ENCODE measurements at places on chromosomes 1 and 21.

GRCh38 chr1:76901158-76901767 lies 34.0 kb downstream of the ST6GALNAC5 start:
- DNase-seq = no peak

DNA sequence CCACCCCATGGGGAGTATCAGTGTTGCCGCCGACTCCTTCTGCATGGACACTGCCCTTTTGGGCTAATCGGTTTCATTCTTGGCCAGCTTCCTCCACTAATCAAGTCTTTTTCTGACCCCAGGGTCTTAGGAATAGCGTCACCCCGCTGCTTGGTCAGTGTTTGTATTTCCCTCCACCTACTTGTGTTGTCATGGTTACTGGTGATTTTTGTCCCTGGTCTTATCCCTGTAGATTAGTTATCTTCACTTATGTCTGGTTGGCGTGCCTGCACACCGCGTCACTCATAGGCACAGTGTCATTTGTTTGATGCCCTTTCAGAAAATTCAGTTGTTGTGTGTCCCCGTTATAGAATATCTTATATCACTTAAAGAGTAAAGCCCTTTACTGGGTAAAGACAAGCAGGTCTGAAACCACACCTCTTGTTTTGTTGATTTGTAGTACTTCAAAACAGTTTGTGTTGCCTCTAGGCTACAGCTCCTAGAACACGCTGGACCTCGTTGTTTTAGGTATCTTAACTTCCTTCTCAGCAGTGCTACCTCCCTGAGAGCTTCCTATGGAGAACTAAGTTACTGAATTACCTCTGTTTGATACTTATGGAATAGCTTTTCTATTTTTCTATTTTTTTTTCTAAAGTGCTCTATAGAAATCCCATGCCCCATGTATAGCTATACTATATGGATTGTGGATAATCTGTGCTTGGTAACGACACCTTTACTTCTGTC lies 868 bp downstream of the PPP1R12B start:
- no peak for DNase-seq

- no peak for DNase-seq
Observed at GRCh38 chr1:201176940-201177339, 13.7 kb upstream of the IGFN1 start.

GRCh38 chr21:35619184-35619583 lies 441.1 kb downstream of the SETD4 start:
- no peak for DNase-seq

- no peak for DNase-seq
Observed at GRCh38 chr1:227234998-227235405, 83.3 kb downstream of the CDC42BPA start.

DNA sequence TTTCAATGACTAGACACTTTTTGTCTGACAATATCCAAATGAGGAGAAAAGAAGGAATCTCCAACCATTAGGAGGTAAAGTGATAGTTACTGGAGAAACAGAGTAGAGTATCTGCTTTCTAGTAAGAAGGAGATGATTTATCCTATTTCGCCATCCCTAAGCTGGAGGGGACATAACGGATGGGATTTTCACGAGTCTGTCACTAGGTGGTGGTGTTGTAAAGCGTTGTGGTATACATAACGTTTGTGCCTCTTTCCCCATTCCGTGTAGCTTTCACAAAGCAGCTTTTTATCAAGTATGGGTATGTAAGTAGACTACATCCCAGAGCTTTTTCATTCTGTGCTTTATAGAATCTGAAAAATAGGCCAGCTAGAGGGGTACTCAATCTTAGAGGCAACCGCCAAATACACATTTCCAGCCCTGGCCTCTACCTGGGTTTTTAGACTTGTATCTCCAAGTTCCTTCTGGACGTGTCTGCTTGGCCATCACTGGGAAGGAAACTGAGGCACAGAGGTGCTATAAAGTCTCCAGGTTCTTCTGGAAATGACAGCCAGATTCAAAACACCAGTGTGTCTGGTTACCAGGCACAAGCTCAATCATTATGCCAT lies 33.3 kb upstream of the FAM3B start:
- DNase-seq = no peak

DNA sequence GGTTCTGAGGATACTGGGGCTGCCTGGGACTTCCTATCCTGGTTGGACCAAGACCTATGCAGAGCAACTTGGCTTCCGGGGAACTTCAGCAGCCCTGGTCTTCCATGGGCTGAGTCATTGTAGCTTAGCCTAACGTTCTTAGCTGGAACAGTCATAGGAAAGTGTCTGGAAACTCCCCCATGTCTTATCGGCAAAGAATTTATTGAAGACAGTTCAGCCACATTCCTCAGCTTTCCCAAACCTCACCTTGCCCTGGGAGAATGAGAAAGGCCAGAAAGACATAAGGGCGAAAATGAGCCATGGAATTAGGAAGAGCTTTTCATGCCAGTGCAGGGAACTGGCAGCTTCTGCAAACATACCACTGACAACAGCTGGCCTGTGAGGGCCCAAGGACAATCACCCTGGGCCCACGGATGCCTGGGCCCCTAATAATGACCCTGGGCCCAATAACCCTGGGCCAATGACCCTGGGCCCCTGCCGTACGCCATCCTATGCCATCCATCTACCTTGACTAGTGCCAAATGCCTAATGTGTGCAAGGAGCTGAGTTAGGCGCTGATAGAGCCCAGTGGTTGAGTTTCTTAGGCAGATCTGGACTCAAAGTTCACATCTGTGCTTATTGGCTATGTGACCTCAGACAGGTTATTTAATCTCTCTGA lies 114.4 kb upstream of the GADD45A start:
- no peak for DNase-seq

DNA sequence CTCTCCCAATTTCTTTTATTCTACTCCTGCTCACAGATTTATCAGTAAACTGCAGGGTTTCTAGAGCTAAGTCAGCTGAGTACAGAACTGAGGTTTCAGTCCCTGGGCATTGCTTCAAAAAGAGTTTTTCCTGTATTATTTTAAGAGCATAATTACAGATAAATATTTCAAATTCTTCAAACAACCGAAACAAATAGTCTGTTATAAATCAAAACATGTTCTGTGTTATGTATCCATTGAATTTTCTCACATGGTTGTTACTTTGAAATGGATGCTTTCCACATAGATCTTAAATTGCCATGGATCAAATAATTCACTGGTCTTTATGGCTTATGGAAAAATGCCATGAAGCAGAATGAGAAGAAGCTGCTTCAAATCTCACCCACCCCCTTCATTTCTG lies 64.5 kb downstream of the LRRC8C start:
- DNase-seq = no peak

GRCh38 chr1:100585786-100586185 lies 47.8 kb downstream of the GPR88 start:
- no peak for DNase-seq

DNA sequence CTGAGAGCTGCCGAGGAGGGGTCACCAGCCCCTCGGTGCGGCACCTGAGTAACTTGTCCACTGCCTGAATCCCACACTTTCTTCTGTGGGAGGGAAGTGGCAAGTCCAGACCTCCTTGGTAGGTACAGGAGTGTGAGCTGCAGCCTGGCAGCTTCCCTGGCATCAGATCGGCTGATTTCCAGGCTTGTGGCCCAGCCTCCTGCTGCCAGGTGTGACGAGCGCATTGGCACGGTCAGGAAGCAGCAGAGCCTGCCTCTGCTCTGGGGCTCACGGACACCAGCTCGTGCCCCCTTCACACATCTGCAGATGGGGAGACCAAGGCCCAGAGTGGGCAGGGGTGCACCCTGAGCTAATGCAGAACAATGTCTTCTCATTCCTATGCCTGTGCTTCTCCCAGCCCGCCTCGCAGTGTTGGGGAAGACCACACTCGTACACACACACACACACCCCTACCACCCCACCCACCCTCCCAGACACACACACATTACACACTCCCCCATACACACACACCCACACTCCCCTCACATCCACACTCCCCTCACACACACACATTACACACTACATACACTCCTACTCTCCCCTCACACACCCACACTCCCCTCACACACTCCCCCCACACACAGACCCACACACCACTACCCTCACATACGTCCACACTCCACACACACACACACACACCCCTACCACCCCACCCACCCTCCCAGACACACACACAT lies 33.1 kb upstream of the SELENON start:
- DNase-seq = no peak

DNA sequence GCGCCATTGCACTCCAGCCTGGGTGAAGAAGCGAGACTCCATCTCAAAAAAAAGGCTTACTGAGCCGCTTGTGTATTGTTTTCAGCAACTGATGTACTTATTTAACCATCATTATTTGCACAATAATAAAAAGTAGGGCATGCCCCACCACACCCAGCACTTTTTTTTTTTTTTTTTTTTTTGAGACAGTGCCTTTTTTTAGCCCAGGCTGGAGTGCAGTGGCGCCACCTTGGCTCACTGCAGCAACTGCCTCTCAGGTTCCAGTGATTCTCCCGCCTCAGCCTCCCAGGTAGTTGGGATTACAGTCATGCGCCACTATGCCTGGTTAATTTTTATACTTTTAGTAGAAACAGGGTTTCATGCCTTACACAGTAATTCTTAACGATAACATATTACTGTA lies 12.2 kb upstream of the TRNAU1AP start:
- DNase-seq = no peak

DNA sequence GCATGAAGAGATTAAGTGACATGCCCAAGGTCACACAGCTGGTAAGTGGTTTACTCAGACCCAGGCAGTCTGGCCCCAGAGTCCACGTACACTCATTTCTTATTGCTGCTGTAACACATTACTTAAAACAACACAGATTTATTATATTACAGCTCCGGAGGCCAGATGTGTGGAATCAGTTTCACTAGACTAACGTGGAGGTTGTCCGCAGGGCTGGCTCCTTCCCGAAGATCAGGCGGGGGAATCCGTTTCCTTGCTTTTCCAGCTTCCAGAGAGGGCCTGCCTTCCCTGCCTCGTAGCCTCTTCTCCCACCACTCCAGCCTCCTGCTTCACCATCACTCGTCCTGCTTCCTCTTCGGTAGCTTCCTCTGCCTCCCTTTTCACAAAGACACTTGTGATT lies 81.2 kb downstream of the KCNN3 start:
- no peak for DNase-seq

DNA sequence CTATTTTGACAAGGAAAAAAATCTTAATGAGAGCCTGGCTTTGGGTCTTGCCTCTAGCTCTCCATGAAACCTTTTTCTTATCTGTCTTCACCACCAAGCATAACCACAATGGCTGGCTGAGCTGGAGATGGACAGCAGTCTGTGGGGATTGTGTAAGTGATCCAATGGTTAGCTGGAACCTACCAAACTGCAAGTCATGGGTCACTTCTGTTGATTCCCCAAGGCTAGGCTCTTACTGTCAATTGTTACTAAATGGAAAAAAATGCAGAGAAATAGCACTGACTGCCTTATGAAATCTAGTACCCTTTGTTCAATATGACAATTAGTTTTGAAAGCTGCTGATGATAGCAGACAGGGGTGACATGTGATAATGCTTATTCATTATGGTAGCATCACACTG lies 359.0 kb downstream of the ST6GALNAC3 start:
- DNase-seq = no peak

DNA sequence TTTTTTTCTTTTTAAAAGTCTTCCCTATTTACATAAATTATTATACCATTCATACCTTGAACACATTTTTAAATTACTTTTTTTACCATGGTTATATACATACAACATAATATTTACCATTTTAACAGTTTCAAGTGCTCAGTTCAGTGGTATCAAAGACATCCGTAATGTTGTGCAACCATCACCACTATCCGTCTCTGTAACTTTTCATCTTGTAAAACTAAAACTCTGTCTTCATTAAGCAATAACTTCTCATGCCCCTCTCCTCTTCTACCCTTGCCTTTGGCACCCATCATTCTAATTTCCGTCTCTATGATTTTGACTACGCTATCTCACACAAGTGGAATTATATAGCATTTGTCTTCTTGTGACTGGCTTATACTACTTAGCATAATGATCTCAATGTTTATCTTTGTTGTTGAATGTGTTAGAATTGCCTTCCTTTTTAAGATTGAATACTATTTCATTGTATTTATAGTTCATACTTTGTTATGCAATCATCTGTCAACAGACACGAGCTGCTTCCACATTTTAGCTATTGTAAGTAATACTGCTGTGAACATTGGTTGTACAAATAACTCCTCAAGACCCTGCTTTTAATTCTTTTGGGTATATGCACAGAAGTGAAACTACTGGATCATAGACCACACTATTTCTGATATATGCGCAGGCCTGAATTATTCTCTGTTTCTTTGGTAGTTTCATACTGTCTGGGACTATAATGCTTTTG lies 689.5 kb upstream of the NCAM2 start:
- no peak for DNase-seq

DNA sequence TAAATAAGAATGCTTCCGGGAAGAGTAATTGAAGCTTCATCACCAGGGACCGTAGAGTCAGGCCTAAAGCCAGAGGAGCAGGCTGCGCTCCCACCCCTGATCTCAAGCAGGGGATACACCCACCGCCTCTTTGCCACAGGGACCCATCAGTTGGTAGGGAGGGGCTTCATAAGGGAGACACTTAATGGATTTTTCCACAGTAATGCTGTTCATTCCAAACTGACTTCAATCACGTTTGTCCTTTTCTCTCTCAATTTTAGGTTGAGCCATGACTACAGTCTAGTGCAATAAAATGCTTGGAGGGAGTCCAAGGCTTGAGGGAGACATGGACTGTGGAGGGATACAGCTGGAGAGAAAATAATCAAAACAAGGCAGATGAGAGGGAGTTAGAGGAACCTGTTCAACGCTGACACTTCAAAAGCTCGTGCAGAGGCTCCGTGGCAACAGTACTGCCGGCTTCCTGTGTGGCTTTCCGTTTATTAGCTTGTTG lies 111.5 kb downstream of the SEC16B start:
- no peak for DNase-seq

GRCh38 chr1:19535214-19535613 lies 49.9 kb upstream of the CAPZB start:
- no peak for DNase-seq

GRCh38 chr21:29490016-29490415 lies 191.3 kb downstream of the BACH1 start:
- no peak for DNase-seq

DNA sequence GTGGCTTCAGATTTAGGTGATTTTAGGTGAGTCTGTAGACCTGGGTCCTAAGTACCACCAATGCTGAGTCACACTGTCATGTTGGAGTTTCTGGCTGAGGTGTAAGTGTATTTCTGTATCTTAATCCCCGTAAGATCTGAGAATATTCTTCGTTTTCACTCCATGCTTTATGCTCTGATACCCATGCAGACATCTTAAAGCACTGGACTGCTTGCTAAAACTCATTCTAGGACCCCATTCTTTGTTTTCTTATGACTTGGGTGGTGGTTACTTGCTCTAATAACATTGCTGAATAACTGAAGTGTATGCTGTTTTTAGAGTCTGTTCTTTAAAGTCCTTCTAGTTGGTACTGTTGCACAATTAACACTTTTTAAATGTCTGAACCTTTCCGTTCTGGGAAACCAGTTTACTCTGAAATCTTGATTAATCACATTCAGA lies 36.6 kb downstream of the CDC42 start:
- DNase-seq = no peak

- DNase-seq = no peak
Observed at GRCh38 chr1:63190171-63190570, 132.2 kb upstream of the FOXD3 start.

GRCh38 chr21:28663111-28663693 lies 329.5 kb downstream of the LTN1 start:
- DNase-seq = no peak

Measured in cortex of kidney (tissue), 1 donor.